A549 (cell line): ENCODE measurements at places on chromosomes 7 and 10.

DNA sequence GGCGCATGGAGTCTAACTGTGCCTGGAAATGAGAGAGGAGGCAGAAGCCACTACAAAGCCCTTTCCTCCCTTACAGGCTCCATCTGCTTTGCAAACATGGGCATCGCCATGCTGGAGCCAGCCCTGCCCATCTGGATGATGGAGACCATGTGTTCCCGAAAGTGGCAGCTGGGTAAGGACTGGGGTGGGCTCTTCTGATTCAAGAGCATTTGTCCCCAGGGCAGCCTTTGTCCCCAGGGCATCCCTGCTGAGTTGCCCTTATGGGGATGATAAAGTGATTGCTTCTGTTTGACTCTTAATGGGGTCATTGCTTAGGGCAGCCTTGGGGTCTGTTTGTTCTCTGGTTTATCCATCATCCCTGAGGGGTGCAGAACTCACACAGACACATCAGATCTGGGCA is 16.8 kb downstream of the SLC18A2 start:
- no peak for DNase-seq

DNA sequence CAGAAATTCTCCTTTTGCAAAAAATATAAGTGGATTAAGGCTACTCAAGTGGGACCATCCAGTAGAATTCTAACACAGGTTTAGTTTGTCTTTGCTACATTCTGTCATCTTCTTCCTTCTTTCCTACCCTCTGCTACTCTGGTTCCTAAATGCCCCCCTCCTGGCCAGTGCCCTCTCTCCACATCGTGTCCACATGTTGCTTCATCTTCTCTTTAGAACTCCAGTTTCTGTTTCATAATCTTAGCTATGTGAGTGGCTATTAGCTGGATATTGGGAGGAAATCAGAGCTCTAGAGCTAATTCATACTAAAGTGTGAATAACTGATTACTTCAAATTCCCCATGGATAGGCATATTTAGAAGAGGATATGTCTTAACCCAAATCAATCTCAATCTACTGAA is 528.5 kb downstream of the LRMDA start:
- no peak for DNase-seq

DNA sequence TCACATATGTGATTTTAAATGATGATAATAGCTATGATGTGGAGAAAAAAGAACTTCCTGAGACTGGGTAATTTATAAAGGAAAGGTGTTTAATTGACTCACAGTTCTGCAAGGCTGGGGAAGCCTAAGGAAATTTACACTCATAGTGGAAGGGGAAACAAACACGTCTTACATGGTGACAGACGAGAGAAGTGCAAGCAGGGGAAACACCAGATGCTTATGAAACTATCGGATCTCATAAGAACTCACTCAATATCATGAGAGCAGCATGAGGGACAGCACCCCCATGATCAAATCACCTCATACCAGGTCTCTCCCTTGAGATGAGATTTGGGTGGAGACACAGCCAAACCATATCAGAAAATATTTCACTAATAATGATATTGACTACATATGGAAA is 4.1 kb upstream of the LIPN start:
- DNase-seq, result no peak

DNA sequence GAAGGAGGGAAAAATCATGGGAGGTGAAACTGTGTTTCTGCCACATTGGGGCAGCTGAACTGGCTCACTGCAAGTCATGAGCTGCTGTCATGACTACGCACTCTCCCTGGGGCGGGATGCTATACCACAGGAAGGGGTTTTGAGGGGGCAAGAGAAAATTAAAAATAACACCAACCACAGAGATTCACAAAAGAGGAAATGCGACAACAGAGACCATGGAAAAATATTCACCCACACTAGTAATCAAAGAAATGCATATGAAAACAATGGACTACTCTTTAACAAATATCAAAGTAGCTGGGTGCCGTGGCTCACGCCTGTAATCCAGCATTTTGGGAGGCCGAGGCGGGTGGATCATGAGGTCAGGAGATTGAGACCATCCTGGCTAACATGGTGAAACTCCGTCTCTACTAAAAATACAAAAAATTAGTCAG is 65.2 kb upstream of the TM9SF3 start:
- DNase-seq, result no peak

DNA sequence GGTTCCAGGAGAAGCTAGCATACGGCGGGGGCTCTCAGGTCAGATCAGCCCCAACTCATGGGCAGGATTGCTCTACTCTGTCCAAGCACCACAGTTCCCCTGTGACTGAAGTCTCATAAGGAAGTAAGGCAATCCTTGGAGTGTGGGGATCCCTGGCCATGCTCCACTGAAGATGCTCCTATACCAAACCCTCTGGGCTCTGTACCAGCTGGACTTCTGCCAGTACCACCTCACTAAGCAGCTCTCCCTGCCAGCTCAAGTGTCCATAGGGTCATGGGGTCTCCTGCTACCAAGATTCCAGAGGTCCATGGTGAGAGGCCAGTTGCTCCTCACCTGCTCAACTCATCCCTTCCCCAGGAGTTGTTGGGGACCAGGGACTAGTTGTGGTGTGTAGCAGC is 355.7 kb upstream of the STEAP1 start:
- no peak for DNase-seq

DNA sequence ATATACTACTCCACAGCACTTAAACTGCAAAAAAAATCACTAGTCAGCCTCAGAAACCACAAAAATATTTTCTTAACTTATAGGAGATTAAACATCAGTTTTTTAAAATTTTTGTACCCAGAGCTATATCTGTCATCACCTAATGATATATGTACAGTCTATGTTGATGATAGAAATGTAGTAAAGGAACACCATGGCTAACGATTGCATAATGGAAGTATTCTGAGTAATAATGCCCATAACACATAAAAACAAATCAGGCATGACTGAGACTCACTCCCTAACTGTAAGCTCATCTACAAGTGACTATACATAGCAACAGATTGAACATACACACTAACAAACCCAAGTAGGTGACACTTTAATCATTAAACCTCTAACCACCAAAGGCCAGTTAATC is 51.3 kb downstream of the TSPAN12 start:
- no peak for DNase-seq

DNA sequence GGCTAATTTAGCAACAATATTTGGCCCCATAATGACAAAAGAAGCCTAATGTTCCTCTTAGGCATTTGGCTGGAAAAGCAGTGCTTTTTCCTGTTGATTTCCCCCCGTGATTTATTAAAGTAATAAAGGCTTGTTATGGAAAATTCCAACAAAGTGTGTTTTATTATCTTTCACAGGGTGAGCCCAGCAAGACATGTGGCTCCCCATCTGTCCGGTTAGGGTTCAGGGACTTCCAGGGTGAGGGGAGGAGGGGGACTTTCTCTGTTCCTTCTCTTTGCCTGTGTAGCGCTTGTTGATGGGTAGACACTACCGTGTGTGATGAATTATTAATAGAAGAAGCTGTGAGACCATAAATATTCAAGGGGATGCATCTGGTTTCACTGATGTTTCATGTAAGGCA is 39.0 kb downstream of the HTR5A start:
- DNase-seq, result no peak

GRCh38 chr7:132328047-132328620 is 248.1 kb downstream of the PLXNA4 start:
- DNase-seq, result no peak

DNA sequence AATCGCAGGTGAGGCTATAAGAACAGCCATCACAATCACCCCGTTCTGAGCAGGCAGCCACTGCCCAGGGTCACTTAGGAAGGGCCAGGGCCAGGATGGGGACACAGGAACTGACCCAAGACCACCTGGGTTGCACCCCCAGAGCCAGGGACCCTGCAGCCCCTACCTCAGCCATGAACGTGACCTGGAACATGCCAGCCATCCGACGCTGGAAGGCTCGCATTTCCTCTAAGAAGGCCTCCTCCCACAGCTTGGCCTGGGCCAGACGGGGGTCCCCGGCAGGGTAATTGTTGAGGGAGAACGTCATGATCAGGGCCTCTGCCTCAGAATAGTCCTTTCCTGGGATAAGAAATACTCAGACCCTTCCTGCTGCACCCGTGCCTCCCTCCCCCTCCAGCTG is 5.0 kb downstream of the NPC1L1 start:
- DNase-seq, result no peak

DNA sequence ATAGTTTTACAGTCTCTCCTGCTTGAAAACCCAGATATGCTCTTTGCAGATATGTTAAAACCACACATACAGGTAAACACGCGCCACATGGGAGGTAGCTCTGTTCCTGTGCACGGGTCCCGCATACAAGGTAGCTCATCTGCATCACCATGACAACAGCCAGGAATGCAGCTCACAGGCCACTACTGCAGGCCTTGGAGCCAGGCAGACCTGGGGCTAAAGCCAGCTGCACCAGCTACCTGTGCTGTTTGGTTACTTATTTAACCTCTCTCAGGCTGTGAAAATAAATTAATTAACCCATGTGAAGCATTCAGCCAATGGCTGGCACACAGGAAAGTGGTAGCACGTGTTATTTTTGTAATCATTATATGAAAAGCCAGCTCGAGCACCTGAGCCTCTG is 428.3 kb downstream of the TNS3 start:
- no peak for DNase-seq

DNA sequence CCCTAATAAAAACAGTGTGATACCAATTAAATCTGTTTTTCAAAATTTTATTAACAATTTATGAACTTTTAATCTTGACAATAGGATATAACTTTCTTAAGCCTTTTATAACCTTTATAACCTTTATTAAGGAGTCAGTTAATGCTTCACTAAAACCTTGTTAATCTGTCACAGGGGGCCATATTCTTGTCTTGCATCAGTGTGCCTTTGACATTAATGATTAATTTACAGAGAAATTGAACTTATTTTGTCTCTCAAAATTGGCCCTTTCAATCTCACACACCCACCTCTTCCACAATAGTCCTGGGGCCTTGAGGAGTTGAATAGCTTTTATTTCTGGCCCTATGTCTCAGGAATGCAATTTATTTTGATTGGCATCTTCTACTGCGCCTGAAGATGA is 68.5 kb downstream of the AKR1C4 start:
- DNase-seq, result no peak

DNA sequence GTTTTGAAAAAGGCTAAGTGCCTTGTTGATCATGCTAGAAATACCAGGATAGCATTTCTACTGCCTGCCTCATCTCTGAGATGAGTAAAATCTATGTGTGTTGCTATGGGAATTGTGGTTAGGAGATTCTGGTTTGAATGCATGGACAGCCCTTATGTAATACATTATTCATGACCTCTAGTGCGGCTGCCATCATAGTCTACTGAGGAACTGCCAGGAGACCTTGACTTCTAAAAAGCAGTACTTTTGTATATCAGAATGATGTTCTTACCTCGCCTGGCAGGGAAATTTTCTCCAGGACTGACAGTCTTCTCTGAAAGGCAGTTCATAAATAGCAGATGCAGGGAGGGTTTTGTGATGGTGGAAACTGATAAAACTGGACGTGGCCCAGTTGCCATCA is 248.5 kb downstream of the NSUN6 start:
- no peak for DNase-seq

DNA sequence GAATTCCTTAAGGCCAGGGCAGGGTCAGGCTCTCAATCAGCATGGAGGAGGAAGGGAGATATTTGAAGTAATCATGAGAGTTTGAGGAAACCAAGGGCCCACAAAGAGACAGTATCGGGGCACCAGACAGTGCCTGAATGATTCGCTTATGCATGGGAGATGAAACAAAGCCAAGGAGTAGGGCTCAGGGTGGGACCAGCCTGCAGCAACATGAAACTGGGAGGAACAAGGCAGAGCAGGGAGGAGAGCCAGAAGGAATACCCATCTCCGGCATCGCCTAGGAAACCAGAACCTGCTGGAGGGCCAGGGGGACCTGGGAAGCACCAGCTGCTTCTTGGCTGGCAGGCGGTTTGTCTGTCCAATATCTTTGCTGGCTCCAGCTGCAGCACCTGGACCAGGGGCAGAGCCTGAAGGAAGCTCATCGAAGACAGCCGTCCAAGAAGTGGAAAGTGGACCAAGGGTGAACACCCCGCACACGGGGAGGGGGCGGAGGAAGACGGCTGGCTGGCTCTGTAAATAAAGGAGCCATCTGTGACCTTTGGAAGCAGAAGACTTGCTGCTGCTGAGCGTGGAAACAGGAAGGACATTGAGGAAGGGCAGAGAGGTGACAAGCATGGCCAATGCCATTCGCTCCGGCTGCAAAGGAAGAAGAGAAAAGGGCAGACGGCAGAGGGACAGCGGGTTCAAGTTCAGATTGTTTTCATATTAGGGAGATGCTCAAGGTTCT is 34.4 kb upstream of the ECHDC3 start:
- DNase-seq, result no peak

DNA sequence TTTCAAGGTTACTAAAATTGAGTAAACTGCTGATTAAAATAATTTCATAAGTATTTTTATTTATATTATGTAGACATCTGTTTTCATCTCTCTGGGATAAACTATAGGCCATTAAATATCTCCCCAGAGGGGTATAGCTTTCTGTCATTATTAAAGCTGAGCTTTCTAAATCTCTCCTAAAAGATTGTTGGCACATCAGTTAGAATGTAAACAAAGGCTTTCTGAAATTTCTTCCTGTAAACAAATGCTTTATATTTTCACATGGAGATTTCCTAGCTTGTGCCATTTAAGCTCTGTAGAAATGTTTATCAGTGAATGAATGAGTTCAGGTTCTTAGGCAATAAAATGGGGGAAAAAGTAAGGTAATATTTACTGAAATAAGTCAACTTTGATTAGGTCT is 35.7 kb downstream of the PPP1R9A start:
- DNase-seq, result peak; percentile 36

GRCh38 chr7:36309716-36310115 is 79.9 kb upstream of the ANLN start:
- no peak for DNase-seq

DNA sequence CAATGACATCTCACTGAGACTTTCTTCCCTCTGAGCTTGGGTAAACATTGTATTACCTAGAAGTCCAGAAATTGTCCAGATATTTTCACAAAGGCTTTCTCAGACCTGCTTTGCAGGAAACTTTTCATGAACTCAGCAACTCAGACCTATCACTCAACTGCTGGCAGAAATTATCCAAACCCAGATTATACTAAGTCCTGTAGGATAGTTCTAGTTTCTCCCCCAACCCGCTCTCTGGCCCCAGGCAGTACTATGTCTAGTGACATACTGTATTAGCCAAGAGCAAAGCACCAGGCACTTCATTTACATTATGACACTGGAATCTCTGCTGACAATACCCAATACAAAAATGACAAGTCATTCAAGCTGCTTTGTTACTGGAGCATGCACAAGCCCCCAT is 75.0 kb downstream of the RHOBTB1 start:
- no peak for DNase-seq

- DNase-seq, result no peak
Measured at GRCh38 chr7:99476107-99476506, 3.4 kb downstream of the ZNF789 start.

GRCh38 chr7:50315739-50316671 is 11.5 kb downstream of the IKZF1 start:
- no peak for DNase-seq

DNA sequence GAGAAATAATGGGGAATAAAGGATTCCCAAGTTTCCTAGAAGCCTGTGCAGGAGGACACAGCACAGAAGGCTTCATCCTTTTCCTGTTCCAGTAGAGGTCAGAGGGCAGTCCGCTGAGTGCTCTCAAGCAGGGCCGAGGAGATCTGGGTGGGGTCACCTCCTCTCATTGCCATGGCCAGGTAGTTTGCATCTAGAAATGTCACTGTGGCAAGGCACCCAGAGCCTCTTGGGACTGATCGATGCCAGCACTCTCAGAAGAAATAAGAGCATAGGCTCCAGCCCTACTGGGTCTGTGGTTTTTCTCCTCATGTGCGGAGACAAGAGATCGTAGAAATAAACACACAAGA is 7.9 kb downstream of the NUB1 start:
- no peak for DNase-seq

- no peak for DNase-seq
Measured at GRCh38 chr7:52269669-52270068, 765.8 kb upstream of the POM121L12 start.
